Urothelium cell line (cell line): ENCODE measurements at places on chromosomes 4 and X.

DNA sequence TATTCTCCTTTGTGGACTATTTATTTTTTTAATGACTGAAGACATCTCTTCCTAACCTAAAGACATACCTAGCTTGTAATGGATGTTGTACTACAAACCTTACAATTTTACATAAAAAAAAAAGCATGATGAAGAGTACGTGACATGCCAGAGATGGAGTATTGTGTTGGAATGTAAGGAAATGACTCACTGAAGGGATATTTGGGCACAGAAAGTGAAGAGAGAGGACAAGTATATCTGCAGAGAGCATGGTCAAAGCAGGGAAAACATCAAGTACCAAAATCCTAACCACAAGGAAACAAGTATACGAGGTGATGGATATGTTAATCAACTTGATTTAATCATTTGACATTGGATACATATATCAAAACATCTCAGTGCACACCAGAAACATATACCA lies 1051.4 kb upstream of the PRKX start:
- DNase-seq = peak; percentile 7

GRCh38 chrX:18702362-18703195 lies 4.9 kb upstream of the PPEF1 start:
- peak; percentile 6 for DNase-seq

DNA sequence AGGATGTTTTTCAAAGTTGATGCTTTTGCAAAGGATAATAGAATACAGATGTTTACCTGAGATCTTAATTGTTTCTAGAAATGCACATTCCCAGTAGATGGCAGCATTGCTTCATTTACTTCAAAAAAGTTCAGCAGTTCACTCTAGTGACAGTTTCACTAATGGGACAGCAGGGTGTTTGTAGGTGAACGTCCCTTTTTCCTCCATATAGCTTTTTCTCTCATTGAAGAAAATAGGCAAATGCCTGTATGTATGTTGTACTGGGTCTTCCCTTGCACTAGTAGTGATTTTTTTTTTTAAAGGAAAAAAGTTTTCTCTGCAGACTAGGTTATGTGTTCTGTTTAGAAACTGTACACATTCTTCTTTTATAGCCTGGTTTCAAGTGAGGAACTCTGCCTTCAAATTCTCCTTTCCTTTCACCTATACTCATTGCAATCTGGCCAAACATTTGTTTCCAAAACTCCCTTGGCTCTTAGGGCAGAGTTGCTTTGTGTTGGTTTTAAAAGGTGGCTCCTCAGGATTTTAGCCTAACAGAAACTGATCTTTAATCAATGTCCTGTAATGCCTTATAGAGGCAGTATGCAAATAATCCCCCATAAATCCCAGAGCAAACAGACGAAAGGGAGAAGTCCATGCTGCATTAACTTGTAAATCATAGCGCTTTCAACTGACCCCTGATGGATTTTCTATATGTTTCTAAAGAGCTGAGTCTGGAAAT lies 86.3 kb downstream of the EGF start:
- DNase-seq = peak; percentile 51

- no peak for DNase-seq
Observed at GRCh38 chrX:2261831-2262667, 238.7 kb downstream of the DHRSX start.

- no peak for DNase-seq
Observed at GRCh38 chrX:57353472-57354132, 67.1 kb downstream of the FAAH2 start.

- DNase-seq = peak; percentile 5
Observed at GRCh38 chr4:19026281-19026680, 1004.7 kb upstream of the LCORL start.

- no peak for DNase-seq
Observed at GRCh38 chr4:23630110-23630509, 259.7 kb downstream of the PPARGC1A start.

DNA sequence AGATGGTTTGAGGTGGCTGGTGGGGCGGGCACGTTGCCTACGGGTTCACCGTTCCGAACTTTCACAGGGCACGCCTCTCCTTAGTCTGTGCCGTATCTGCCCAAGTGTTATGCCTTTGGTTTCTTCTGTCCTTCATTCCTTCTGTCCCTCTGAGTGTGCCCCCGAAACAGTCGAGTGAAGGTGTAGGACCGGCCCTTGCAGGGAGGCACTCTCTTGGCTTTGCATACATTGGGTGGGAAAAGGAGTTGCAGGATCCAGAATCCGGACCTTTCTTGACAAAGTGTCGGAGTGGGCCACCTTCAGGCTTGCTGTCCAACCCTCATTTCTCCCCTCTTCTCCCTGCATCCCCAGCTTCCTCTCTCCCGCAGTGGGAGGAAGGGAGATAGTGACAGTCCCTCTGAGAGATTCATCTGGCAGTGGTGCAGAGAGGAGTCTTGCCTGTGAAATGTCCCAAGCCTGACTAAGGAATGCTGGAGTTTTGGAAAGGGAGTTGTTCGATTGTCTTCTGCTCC lies 569 bp downstream of the ARFIP1 start:
- peak; percentile 7 for DNase-seq

- no peak for DNase-seq
Observed at GRCh38 chr4:113823291-113823659, 61.7 kb upstream of the CAMK2D start.

DNA sequence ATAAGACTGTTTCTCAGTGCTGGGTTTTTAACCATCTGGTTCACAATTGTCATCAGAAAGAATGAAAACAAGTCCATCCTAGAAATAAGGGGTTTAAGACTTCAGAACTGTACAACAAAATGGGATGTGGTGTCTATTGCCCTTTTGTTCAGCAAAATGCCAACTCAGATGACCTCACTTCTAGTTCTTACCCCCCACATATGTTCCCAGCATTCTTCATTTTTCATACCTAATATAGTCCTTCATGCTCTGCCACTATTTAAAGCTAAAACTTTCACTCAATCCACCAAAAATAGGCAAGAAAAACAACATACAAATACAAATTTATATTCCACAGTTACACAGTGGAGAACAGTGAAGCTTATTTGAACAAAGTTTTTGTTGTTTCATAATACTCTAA lies 111.4 kb downstream of the SORBS2 start:
- DNase-seq = no peak

GRCh38 chr4:89305712-89306437 lies 1.7 kb downstream of the GPRIN3 start:
- DNase-seq = no peak

DNA sequence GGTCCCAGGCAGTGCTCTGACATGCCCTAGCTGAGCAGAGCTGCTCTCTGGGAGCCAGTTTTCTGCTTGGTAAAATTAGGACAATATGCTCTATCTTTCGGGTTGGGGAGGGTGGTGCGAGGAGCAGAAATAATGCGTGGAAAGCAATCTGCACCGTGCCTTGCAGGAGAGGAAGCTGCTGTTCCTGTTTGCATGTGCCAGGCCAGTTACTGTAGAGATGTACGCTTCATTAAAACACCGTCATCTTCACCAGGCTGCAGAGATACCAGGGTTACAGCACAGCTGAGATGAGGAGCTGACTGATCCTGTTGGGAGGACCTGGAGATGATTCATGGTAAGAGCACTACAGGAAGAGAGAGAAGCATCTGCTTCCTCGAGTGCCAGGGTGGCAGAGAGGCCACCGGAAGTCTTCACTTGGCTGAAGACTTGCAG lies 29.5 kb upstream of the IRF2 start:
- no peak for DNase-seq

- DNase-seq = no peak
Observed at GRCh38 chr4:3865986-3866812, 100.0 kb downstream of the ADRA2C start.

DNA sequence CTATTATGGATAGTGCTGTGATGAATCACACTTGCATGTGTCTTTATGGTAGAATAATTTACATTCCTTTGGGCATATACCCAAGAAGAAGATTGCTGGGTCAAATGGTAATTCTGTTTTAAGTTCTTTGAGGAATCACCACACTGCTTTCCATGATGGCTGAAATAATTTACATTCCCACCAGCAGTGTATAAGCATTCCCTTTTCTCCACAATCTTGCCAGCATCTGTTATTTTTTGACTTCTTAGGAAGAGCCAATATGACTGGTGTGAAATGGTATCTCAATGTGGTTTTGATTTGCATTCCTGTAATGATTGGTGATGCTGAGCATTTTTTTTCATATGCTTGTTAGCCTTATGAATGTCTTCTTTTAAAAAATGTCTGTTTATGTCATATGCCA lies 1120.2 kb downstream of the ARAP2 start:
- DNase-seq = no peak

DNA sequence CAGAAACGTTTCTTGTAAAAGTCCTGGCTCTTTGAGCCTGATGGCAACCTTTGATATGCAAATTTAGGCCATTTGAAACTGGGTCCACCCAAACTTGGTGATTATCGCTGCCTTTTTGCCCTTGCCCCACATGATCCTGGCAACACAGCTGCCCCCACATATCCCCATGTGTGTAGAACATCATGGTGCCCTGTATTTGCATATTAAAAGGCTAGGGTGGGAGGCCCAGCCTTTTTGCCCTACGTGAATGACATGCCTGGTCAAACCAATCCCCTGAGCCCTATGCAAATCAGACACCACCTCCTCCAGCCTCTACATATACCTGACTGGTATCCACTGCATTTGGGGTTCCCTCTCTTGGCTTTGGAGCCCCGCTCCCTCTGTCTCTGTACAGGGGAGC lies 202.4 kb downstream of the MAB21L2 start:
- no peak for DNase-seq

GRCh38 chr4:183099537-183100297 lies 660 bp downstream of the WWC2 start:
- peak; percentile 54 for DNase-seq

- DNase-seq = no peak
Observed at GRCh38 chr4:156193106-156193505, 239.4 kb upstream of the CTSO start.

DNA sequence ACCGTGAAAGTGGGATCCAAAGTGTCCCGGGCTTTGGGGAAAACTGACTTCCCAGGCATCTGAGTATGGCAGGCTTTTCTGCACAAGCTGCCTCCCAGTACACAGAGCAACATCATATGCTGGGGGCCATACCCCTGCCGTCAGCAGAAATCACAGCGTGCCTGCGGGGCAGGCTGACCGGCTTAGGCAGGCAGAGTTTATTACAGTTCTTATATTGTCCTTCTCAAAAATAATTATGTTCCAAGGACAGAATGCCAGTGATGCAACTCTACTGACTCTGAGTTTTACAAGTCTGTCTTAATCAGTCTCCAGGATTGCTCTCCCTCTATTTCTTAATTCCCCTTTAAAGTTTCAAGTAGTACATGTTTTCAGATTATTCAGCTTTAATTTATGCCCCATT lies 37.0 kb downstream of the IL21 start:
- DNase-seq = no peak

DNA sequence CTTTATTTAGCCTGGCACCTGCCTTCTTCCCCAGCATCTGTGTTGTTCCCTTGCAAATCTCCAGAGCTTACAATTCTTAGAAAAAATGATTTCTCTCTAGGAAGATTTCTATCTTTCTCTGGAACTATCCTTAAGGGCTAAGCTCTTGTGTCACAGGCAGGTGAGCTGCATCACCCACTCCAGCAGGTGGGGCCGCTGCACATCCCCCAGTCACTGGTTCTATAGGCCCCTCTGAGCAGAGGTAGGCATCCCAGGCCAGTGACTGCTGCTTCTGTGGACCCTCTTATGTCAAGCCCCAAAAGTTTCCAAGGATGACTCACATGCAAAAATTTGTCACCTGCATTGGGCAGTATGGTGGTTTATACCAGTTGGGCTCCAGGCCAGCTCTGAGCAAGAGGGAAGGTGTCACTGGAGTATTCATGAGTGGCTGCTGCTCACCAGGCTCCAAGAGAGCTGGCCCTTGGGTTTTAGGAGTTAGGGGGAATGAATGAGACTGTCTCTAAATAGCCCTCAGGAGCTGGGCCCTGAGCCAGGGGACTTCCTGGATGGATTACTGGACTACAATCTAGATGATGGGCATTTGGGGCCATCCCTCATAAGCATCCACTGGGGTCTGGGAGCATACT lies 208.1 kb upstream of the EOLA2 start:
- DNase-seq = no peak

- DNase-seq = no peak
Observed at GRCh38 chrX:1378306-1378759, 13.6 kb downstream of the SLC25A6 start.
